ENCODE measurements at places on chromosomes 6 and 20.

DNA sequence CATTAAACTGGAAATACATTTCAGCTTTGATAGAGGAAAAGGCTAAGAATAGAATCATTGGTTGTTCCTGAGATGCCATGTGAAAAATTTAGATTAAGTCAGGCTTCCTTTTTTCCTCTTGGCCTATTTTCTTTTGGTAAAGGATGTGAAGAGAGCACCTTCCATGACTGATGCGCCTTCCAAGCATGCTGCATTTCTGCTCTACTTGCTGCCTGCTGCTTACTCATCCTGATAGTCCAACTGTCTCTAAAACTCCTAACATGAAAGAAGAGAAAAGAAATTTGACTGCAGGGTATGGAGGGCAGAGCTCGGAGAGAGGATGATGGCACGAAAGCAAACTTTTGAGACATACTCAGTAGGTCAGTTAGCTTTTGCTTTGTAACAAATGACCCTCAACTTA is 28.8 kb downstream of the SNAP25 start:
- DNase-seq, result no peak

GRCh38 chr6:75882734-75883133 is 133.7 kb downstream of the MYO6 start:
- no peak for DNase-seq

- no peak for DNase-seq
Measured at GRCh38 chr6:13654496-13654895, 39.4 kb downstream of the NOL7 start.

DNA sequence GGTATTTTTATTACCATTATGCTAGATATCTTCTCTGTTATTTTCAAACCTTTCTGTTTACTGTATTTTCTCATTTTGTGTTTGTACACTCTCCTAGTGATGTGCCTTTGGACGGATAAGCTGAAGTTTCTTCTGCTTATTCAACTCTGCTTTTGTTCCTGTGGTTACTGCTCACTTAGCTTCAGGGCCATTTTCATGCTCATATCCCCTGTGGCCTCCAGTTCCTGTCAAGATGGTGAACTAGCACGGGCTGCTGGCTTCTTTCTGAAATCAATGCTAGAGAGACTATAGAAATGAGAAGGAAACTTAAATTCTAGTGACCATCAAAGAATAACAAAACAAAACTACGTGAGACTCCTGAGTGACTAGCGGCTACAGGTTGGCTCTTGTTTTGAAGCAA is 6.8 kb upstream of the CST8 start:
- no peak for DNase-seq

- DNase-seq, result no peak
Measured at GRCh38 chr6:71478834-71479541, 190.4 kb downstream of the OGFRL1 start.

DNA sequence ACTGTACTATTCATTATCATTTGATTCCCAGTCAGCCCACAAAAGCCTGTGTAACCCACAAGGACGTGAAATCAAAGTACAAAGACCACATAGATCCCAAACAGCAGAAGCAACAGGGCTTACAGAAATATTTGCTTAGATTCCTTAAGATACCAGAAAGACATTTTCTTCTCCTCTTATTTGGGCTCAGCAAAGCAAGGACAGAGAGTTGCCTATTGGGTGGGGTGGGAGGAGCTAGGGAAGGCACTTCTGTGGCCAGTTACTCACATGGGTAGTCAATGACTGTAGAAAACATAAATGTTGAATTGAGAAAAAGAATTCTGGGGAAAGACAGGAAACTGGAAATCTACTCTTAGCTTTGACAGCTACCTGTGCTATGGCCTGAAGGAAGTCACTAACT is 19.8 kb downstream of the PDE7B start:
- no peak for DNase-seq

DNA sequence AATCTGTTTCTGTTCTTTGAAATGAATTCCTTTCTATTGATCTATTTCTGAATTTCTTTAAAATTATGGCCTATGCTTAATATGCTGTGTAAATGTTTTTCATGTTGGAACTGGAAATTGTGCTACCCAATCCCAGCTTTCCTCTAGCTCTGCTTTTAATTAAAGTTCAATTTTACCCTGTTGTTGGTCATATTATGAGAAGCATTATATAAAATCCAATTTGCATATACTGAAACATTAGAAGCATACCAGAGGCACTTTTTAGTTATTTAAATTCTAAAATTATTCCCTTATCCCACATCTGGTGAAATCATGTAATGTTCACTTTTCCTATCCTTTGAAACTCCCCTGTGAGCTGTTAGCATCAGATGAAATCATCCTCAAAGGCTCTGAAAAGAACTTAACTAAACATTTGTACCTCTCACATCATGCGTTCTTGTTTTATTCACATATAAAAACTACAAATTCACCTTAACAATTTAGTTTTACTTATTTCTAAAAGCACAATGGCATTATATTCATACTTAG is 160.6 kb upstream of the COL21A1 start:
- DNase-seq, result no peak

DNA sequence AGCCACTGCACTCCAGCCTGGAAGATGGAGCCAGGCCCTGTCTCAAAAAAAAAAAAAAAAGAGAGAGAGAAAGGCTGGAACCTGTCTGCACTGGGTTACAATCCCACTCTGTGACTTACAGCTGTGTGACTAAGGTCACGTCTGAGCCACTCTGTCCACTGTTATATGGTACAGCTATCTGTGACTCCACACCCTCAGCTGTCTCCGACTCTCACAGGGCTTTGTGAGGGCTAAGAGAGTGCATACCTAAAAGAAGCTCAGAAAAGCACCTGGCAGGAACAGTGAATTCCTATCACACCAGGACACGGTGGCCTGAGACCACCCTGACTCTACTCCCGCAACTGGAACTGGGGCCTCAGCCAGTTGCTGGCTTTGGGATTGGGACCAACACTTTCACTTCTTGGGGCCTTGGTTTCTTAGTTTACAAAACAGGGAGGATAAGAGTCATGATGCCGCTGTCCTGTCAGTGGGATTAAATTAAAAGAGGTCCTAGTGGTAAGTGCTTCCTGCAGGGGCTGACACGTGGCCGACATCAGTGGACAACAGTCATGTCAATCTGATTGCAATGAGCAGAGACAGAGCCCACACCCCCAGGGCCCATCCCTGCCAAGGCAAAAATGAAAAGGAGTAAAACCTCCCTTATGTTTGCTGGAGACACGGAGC is 5.7 kb upstream of the CD93 start:
- no peak for DNase-seq

DNA sequence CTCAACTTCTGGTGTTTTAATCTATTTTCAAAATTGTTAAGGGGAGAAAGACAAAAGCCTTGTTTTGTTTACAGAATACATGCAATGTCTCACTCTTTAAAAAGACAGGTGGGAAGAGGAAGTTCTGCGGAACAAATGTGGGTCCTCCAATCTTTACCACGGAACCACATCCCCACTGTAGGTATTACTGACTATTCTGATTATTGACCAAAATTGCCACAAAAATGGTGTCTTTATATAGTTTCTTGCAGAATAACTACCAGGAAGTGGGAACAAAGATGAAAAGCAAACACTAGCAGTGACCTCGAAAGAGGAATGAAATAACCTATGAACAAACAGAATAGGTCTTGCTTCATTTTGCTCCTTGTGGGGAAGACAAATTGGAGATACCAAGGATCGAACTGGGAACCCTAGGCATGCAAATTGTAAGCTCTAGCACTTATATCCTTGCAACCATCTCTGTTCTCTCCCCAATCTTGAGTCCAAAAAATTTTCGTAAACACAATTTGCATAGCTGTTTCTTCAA is 106.7 kb downstream of the GPX5 start:
- no peak for DNase-seq

GRCh38 chr20:47969426-47969825 is 184.1 kb upstream of the SULF2 start:
- no peak for DNase-seq

- DNase-seq, result no peak
Measured at GRCh38 chr6:52552278-52552643, 24.6 kb downstream of the TRAM2 start.

- no peak for DNase-seq
Measured at GRCh38 chr6:18148304-18149025, 6.4 kb downstream of the TPMT start.

GRCh38 chr6:147046141-147046877 is 157.9 kb upstream of the STXBP5 start:
- no peak for DNase-seq

- DNase-seq, result no peak
Measured at GRCh38 chr20:50279988-50280850, 89.6 kb downstream of the CEBPB start.

- DNase-seq, result no peak
Measured at GRCh38 chr6:84749181-84749580, 15.2 kb downstream of the TBX18 start.

- DNase-seq, result no peak
Measured at GRCh38 chr6:78589436-78589835, 277.9 kb upstream of the IRAK1BP1 start.

DNA sequence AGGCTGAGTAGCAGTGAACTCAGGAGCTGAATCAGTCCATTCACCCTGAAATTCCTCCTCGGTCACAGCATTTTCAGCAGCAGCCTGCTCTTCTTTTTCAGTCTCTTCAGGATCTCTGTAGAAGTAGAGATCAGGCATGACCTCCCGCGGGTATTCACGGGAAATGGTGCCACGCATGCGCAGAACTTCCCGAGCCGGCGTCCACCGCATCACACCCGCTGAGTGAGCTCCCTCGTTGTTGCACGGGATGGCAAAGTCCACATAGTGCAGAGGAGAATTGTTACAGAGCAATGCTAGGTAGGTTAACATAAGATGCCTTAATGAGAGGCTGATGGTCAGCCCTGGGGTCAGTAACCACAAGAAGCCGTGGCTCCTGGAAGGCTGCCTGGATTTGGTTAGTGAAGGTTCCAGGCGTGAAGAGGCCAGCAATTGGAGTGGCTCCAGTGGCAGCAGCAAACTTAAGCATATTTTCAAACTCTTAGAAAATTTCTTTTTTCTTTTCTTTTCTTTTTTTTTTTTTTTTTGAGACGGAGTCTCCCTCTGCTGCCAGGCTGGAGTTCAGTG is 113.5 kb upstream of the HDAC2 start:
- no peak for DNase-seq

- DNase-seq, result no peak
Measured at GRCh38 chr20:63089051-63089907, 82.5 kb upstream of the BHLHE23 start.

GRCh38 chr6:49551866-49552129 is 1.3 kb downstream of the C6orf141 start:
- DNase-seq, result no peak

DNA sequence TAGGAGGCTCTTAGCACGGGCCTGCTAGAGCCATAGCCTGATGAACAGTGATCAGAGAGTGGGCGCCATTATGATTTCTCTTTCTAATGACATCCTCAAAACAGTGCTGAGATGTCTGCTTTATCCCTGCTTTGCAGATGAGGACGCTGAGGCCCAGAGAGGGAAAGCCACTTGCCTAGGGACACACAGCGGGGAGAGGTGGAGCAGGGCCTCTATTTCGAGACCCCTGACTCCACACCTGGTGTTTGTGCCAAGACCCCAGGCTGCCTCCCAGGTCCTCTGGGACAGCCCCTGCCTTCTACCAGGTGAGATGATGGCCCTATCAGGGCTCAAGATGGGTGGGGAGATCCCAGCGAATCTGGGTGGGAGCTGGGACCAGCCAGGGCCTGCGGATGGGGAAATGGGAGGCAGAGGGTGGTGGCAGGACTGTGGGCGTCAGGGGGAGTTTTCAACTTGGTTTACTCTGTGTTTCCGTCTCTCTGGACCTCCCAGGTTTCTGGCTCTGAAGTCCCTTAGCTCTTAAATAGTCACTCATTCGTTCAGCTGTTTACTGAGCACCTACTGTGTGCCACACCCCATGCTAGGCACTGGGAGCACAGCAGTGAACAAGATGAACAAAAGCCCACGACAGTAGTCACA is 36.7 kb downstream of the SRC start:
- DNase-seq, result no peak

DNA sequence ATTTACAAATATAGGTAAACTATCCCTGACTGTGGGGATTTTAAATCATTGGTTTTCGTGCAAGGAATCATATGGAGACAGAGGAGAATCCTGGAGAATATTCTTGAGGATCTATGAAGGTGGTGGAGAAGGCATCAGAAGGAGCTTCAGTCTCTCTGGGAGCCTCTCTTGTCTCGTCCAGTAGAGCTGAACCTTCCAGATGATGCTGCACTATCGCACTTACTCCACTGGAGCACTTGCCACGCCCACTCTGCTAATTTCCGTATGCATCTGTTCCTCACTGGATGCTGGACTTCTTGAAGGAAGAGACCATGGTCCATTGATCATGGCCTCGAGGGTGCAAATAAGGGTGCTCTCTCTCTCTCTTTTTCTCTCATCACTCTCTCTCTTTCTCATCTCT is 36.8 kb downstream of the C6orf118 start:
- no peak for DNase-seq

- no peak for DNase-seq
Measured at GRCh38 chr6:30348957-30349356, 4.0 kb downstream of the RPP21 start.

- no peak for DNase-seq
Measured at GRCh38 chr6:2242311-2242710, 3.1 kb downstream of the GMDS start.

GRCh38 chr6:27599859-27600532 is 127.1 kb upstream of the ZNF184 start:
- DNase-seq, result no peak

DNA sequence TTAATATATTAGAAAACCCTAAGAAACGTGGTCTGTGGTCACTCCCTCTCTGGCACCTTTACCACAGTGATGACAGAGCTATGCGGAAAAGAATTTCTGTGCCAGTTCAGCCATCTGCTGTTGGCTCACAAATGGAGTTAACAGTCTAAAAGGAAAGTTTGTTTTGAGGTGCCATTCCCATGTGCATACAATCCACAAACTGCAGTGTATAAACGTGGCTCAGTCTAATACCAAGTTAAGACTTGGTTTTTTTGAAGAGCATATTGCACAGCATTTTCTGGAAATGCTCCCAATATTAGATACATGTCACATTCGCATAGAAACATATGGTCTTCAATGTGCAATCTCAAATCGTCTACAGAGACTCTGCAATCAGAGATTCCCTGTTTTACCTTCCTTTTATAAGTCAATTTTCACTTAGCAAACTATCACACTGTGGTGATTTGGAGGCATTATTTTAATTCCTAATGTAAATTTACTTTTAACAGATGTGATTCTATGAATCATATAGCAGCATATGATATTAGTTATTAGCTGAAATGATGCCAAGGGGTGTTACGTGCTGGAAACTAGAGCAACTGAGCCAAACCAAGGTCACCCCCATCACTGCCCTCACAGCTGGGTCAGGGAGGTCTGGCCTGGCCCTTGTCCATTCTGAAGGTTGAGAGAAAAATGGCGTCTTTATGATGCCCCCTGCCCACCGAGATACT is 383.5 kb downstream of the PRKN start:
- DNase-seq, result no peak
